Inflammatory macrophage treated with lipopolysaccharide for 4 hours (primary cell): ENCODE measurements at places on chromosomes 2 and 18.

- peak; percentile 67 for DNase-seq
Observed at GRCh38 chr2:128178650-128179460, 87.9 kb downstream of the UGGT1 start.

- no peak for DNase-seq
Observed at GRCh38 chr2:238518172-238518820, 91.6 kb downstream of the ASB1 start.

- DNase-seq, result no peak
Observed at GRCh38 chr2:160647967-160648685, 154.5 kb upstream of the RBMS1 start.

- no peak for DNase-seq
Observed at GRCh38 chr2:15178946-15179345, 382.2 kb downstream of the NBAS start.

DNA sequence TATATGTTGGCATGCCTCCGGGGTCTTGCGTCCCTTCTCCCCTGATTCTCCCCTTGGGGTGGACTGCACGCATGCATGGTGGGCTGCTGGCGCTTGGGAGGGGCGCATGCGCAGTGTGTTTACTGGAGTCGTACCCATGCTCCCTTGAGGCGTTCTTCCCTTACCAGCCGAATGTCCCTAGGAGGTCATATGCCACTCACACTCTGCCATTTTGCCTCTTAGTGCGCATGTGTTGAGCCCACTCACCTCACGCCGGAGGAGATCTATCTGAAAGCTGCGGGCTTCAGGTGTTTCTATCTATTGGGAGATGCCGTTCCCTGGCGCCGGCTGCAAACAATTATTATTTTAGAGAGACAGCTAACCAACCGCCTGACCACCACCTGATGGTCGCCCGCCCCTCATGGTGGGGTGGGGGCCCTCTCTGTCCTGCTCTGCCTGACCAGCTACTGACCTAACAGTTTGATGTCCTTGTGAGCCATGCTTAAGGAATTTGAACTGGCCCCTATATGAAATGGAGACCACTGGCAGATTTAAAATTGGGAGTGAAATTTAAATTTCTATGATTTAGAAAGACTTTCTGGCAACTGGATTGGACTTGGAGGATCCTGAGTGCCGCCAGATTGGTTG, 179.6 kb downstream of the RNF144A start:
- DNase-seq, result no peak

DNA sequence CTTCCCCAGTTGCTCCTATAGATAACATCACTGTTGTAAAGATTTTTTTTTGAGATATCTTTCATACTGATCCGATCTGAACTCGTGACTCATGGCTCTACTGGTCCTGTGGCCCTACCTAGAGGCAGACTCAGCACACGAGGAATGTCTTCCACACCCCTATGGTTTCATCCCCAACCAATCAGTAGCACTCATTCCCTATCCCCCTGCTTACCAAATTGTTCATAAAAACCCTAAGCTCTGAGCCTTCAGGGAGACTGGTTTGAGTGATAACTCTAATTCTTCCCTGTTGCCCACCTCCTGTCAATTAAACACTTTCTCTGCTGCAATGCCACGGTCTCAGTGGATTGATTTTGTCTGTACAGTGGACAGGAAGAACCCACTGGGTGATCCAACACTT, 4.2 kb upstream of the SAP130 start:
- no peak for DNase-seq

GRCh38 chr2:240358080-240358479, 77.4 kb upstream of the GPC1 start:
- DNase-seq, result no peak

GRCh38 chr2:105379741-105380186, 19.1 kb downstream of the FHL2 start:
- DNase-seq, result peak; percentile 30

DNA sequence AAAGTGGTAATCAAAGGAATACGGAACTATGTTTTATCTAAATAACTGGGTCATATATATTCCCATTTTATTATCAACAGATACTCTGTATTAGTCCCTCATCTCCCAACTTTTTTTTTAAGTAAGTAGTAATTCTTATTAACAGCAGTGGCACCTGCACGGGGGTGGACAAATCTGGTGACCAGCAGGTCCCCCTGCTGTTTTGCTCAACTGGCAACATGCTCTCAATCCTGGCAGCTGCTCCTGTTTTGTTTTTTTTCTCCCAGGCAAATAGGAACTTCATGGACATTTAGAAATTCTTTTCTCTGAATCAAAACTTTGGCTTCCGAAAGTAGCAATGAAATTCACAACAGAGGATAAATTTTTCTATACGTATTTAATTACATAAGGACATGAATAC, 193.5 kb downstream of the SS18 start:
- DNase-seq, result no peak

- no peak for DNase-seq
Observed at GRCh38 chr2:29942711-29943110, 21.3 kb upstream of the ALK start.

- no peak for DNase-seq
Observed at GRCh38 chr2:178450524-178450773, 526 bp downstream of the PRKRA start.

- DNase-seq, result peak; percentile 25
Observed at GRCh38 chr2:97617911-97618310, 28.0 kb upstream of the COX5B start.

- no peak for DNase-seq
Observed at GRCh38 chr2:71277147-71277475, 50.2 kb upstream of the PAIP2B start.

DNA sequence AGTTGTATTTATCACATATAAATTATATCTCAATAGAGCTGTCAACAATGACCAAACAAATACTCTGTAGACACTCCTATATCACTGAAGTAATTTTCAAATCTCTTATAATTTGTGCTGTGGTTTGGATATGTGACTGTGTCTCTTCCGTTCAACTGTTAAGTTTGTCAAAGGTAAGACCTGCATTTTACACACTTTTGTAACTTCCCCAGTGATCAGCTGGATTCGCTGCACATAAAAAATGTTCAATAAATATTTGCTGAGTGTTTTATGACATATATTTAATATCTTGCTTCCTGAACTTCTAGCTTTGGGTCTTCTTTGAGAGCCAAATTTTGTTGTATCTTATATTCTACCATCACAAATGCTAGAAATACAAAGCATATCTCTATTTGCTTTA, 57.3 kb upstream of the ROCK1 start:
- DNase-seq, result no peak

DNA sequence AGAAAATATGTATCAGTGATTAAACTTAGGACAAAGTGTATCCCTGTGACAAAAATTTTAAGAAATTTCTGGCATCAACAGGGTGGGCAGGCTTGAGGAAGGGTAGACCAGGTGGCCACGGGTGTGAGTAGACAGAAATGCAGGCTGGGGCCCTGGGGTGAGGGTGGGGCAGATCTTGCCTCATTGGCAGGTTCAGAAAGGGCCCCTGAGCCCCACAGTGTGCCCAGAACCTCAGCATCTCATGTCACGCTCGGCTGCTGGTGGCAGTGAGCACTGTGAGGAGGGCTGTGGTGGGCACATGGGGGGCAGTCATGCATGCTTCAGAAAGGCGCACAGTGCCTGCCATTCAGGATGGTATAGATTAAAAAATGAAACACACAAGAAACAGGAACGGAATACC, 7.6 kb upstream of the ASB18 start:
- DNase-seq, result no peak

- no peak for DNase-seq
Observed at GRCh38 chr2:26396734-26397298, 4.9 kb upstream of the DRC1 start.

DNA sequence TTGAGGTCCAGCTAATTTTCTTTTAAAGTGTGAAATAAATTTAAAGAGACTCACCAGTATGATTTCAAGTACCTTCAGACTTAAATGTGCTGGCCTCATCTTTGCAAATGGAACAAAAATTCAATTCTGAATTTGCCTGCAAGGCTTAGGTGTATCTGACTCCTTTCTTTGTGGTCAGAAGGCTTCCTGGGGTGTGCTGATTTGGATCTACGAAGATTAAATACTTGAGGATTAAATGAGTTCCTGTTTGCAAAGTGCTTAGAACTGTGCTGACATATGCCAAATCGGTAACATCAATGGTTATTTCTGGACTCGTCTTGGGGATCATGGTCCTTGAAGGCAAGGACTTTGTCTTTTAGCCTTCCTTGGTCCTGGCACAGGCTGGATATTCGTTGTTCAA, 9.7 kb downstream of the KLHL29 start:
- DNase-seq, result no peak

DNA sequence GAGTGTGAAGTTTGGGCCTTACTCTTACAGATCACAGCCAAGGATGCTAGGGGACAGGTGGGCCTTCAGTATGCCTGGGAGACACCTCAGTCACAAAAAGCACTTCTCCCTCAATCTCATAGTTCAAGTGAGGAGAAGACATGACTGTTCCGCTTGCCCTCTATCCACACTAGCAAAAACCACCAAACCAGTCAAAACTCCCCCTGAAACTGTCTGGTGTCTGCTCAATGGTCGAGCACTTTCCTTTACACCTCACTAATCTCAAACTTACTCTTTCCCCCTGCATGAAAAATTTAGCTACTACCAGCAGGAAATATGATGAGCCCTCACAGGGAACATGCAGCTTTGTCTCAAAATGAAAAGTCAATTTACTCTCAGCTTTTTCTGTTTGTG, 232.2 kb downstream of the TRIB2 start:
- no peak for DNase-seq

DNA sequence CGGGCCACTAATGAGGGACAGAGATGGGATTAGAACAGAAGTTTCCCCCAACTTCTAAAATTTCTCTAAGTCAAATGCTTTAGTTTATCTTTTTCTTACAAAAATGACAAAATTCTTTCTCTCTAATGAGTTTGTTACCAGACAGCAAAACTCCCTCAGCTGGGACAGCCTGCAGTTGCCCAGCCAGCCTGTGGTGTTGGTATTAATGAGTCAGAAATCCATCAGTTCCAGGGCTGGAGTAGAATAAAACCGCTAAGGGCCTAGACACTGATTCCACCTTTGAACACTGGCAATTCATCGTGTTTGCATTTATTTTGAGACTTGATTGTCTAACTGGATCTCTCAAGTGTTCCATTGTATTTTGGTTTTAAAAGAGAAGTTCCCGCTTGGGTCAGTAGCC, 38.3 kb upstream of the SMAD2 start:
- no peak for DNase-seq

DNA sequence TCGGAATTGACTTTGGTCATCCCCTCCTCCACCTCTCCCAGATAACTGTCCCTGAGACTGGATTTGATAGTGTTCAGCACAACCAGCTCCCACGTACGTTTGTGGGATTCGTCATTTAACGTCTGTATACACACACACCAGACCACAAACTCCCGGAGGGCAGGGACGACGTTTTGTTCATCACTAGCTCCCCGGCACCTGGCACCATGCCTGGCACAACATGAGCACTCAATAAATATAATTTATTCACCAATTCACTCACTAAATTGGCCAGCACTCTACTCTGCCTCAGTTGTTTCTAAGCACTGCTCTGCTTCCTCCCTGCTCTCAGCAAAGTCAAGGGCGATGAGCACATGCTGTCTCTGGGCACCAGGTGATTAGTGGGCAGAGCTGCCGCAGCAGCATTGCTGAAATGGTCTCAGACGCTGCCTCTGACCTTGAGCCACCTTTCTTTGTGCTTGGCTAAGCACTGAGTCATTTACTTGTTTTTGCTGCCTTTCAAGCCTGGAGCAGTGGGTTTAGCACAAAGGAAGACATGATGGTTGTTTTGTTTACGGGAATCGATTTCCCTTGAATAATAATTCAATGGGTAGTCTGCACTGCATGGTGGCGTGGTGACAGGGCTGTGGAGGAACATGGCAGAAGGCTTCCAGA, 19.3 kb upstream of the LOXHD1 start:
- no peak for DNase-seq

- DNase-seq, result no peak
Observed at GRCh38 chr2:16173893-16174692, 233.7 kb downstream of the MYCN start.

DNA sequence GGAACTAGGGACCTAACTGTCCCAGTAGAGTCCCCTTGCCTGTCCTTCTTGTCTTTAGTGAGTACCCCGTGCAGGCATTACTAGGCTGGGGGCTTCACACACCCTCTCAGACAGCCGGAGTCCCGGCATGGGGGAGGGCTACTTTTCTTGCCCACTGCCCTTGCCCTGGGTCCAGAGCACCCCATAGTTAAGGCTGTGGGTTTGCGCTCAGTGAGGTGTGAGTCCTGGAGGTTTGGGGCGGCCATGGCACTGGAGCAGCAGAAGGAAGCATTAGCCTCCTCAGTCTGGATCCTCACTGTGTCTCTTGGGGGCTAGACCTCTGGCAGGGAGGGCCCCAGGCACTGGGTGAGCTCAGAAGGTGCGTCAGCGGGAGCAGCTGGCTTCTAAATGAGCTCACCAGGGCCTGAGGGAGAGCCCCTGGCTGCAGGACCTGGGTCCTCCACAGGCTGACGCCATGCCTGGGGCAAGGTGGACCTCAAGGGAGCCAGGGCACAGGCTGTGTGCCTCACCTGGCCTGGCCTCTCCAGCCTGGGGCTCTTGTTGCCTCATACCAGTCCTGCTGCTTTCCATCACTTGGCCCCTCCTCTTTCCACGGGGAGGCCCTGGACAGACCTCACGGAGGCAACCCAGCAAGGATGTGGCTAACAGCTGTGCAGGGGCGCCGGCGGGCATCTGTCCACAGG, 27.4 kb downstream of the HS6ST1 start:
- DNase-seq, result no peak
